ENCODE measurements at places on chromosomes 12 and 14. TPM values are rescaled to one million over a fixed set of nuclear protein-coding genes. Genes with fewer than 3 reads are reported as not detected.

GRCh38 chr14:96161636-96162035 lies 43.0 kb upstream of the BDKRB2 start:
- no peak for DNase-seq

ADAM20 gene
- total RNA-seq, result 1.3 TPM

DNA sequence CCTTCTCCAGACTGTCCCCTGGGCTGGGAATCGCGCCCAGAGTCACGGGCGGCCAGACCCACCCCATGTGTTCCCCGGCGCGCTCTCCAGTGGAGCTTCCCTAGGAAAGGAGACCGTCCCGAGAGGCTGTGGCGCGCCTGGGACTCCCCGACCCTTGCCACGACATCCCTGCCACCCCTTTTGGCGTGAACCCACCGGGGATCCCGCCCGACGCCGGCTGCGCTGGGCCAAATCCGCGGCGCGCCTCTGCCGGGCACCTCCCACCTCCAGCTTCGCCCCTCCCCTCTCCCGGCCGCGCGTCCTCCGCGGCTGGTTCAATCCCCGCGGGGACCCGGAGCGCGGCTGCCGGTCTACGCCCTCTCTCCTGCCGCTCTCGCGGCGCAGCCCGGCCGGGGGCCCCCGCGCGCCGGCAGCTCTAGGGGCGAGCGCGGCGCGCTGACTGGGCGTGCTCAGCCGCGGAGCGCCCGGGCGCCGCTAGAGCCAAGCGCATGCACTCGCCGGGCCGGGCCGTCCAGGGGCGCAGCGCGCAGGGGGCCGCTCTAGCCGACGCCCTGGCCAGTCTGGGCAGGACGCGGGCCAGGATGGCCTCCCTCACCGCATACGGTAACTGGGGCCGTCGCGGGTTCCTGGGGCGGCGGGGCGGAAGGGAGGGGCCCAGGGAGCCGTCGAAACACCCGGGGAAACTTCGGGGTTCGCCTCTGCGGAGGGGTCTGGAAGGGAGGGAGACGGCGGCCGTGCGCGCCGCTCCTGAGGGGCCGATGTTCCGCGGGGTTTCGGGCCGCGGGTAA lies 77.4 kb upstream of the ANO4 start:
- no peak for DNase-seq

CRACR2A gene
- total RNA-seq, result 16.8 TPM

GRCh38 chr12:87127272-87127671 lies 871.1 kb upstream of the MGAT4C start:
- peak; percentile 85 for DNase-seq

- no peak for DNase-seq
Measured at GRCh38 chr14:37615582-37616289, 20.3 kb downstream of the TTC6 start.

DNA sequence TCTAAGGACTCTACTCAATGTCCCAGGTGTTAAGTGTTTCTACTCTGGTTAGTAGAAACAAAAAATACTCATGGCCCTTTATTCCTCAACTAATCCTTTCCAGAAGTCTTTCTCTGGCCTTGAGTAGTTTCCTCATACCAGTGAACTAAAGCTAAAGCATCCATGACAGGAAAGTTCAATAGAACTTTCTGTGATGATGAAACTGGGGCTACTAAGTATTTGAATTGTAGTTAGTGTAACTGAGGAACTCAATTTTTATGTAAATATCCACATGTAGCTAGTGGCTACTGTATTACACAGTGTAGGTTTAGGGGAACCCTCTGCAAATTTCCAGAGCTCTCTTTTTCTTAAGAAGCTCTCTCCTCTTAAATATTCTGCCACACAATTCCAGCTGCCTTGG lies 63.7 kb downstream of the R3HDM2 start:
- DNase-seq, result no peak

Data from fibroblast of the aortic adventitia (primary cell).